GM23338 (cell line): ENCODE measurements at places on chromosomes 1 and 21.
A peak's percentile ranks its signal among the peaks of the same experiment; 100 is the strongest.

DNA sequence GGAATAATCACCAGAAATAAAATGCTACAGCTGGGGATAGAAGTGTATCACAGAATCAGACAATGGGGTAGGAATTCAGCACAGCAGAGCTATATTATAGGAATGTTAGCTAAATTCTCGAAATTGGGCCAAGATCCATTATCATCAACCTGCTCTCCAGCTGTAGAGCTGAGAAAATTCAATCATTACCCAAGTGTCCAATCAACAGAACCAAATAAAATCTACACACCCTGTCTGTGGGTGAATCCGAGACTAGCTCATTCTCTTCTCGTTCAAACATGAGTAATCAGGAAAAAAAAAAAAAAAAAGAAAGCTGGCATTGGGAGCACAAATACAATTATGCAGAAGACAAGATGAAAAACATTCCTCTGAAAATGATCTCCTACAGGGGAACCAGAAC, 119.2 kb downstream of the CDC7 start:
- no peak for DNase-seq

- DNase-seq = no peak
These were observed 20.7 kb downstream of the IL10RB start for GRCh38 chr21:33286600-33287456.

- no peak for DNase-seq
These were observed 44.2 kb downstream of the SLC19A1 start for GRCh38 chr21:45497846-45498645.

- peak; percentile 7 for DNase-seq
These were observed 52.5 kb upstream of the BOLA1 start for GRCh38 chr1:149846593-149847466.

DNA sequence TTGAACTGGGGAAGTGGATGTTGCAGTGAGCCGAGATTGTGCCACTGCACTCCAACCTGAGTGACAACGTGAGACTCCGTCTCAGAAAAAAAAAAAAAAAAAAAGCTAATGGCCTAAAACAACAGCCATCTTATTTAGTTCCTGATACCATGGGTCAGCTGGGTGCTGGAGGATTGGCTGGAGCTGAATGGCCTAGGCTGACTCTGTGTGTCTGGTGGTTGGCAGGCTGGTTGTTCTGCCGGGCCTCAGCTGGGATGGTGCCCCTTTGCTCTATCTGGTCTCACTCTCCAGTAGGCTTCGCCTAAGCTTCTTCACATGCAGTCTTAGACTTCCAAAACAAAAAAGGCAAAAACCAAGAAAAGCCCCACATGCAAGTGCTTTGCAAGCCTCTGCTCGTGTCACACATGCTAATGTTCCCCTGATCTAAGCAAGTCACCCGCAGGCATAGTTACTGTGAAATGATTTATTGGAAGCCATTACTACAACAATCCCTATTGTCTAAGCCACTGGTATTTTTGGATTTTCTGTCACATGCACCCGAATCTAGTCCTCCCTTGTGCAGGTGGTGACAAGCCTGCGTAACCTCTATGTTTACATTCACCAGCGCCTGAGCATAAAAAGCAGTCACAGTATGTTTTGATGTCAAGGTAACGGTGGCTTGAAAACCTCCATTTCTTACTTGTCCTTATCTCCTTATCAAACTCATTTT, 39.6 kb upstream of the KANK4 start:
- no peak for DNase-seq

DNA sequence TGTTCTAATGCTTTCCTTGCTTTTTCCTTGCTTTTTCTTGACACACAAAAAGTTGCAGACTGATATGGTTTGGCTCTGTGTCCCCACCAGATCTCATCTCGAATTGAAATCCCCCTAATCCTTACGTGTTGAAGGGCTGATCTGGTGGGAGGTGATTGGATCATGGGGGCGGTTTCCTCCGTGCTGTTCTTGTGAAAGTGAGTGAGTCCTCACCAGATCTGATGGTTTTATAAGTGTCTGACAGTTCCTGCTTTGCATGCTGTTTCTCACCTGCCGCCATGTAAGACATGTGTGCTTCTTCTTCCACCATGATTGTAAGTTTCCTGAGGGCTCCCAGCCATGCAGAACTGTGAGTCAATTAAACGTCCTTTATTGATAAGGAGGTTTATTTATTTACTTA, 11.3 kb downstream of the SPATA17 start:
- no peak for DNase-seq

- DNase-seq = no peak
These were observed 35.7 kb upstream of the DUSP10 start for GRCh38 chr1:221777431-221778072.

DNA sequence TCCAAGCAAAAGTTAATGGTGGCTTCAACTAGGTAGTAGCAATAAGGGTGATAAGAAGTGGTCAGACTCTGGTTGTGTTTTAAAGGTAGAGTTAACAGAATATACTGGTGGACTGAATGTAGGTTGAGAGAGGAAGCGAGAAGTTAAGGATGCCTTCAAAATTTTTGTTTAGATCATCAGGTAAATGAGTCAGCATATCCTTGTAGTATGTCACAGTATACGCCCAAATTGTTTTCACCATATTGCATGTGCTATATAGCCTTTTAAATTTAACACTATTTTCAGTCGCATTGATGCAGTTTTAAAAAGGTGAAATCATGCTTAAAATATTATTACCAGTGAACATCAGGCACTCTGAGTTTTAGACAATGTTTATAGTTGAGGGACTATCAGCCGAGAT, 74.6 kb downstream of the RBM11 start:
- no peak for DNase-seq

GRCh38 chr21:43360441-43361126, 66.3 kb downstream of the SIK1 start:
- DNase-seq = no peak

- no peak for DNase-seq
These were observed 19.4 kb upstream of the CASZ1 start for GRCh38 chr1:10815858-10816195.

DNA sequence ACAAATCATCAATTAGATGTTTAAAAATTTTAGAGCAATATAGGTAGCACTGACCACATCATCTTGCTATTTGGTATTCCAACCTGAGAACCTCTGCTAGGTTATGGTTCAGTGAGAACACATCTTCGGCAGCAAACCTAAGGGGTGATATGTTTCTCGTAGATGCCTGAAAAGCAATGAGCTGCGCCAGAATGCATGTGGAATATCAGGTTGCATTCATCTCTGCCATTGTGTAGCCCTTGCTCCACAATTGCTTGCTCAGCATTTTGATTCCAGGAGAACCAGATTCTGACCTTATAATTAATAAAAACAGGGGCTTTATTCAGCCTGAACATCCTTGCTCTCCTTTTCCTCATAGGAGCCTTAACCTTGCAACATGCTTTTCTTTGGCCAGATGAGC, 408.1 kb downstream of the USH2A start:
- DNase-seq = no peak

DNA sequence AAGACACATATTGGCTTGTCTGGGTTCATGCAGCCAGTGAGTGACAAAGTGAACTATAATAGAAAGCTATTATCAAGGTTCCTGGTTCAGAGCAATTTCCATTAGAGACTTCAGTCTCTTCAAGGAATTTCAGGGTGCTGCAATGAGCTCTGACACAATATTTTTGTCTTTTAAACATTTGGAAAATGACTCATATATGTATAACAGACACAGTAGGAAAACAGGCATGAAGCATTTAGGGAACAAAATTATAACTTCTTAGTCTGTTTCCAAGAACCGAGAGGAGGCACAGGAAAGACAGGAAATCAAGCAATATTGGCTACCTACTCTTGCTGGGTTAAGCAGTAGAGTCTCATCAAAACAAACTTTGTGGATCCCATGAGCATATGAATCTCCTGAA, 170.4 kb downstream of the PTPRC start:
- no peak for DNase-seq

DNA sequence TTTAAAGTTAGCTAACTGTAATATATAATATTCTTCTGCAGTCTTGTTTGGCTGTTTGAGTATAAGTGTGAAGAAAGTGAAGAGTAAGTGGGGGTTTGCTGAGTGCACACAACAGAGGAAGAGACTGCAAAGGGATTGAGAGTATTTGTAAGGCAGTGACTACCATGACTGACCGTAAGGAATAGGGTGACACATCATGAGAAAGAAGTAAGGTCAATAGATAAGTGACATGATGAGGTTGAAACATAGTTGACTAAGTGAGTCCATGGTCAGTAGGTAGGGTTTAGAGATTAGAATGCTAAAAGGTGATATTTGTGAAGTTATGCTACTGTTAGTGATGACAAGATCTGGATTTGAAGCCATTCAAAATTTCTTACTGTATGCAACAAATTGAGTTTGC, 27.7 kb downstream of the WARS2 start:
- no peak for DNase-seq

- DNase-seq = no peak
These were observed 16.0 kb upstream of the FRRS1 start for GRCh38 chr1:99782397-99782796.

- no peak for DNase-seq
These were observed 66.0 kb downstream of the TMEM200B start for GRCh38 chr1:29057700-29058099.

DNA sequence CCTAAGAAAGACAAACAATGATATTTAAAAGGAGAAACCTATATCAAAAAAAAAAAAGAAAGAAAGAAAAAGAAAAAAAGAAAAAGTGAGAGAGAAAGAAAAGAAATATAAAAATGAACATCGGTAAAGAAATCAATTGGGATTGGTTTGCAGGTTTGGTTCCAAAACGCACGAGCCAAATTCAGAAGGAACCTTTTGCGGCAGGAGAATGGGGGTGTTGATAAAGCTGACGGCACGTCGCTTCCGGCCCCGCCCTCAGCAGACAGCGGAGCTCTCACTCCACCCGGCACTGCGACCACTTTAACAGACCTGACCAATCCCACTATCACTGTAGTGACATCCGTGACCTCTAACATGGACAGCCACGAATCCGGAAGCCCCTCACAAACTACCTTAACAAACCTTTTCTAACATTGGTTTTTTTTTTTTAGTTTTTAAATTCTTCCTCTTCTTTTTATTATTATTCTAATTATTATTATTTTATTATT, 11.7 kb downstream of the LHX9 start:
- peak; percentile 61 for DNase-seq

GRCh38 chr1:201020721-201021629, 2.5 kb downstream of the KIF21B start:
- peak; percentile 84 for DNase-seq

- peak; percentile 59 for DNase-seq
These were observed 18.8 kb downstream of the RHBG start for GRCh38 chr1:156387870-156388173.

GRCh38 chr1:227280836-227281235, 37.5 kb downstream of the CDC42BPA start:
- DNase-seq = peak; percentile 8

- no peak for DNase-seq
These were observed 37.7 kb downstream of the PCNX2 start for GRCh38 chr1:233257786-233258185.

DNA sequence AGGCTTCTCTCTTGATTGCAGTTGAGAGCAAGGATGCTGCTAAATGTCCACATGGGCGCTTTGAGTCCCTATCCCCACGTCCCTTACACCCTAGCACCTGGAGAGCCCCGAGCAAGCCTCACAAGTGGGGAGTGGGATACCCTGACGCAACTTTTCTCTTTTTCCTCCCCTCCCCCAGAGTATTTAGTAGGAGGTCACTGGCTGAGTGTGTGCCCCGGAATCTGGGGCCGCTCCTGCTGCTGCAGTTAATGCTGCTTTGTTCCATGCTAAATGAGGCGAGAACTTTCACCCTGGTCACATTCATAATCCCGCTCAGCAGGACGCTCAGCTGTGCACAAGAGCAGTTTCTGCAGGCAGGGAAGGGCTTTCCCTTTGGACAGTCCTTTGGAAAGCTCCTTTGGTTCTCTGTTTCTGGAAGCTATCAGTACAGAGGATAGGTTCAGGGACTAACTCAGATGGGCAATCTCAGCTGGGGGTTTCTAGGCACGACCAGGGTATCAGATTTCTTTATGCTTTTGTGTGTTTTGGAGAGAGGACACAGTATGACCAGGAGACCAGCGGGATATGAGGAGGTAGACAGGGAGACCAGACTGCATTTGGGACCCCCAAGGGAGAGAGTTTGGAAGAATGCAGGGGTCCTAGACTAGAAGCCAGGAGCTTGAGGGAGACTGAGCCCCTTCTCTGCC, 75.9 kb downstream of the NOS1AP start:
- peak; percentile 48 for DNase-seq
